Myocyte (in vitro differentiated cells): ENCODE measurements at places on chromosomes 1 and 21.

GRCh38 chr1:18341291-18342069, 139.2 kb upstream of the KLHDC7A start:
- DNase-seq = no peak

DNA sequence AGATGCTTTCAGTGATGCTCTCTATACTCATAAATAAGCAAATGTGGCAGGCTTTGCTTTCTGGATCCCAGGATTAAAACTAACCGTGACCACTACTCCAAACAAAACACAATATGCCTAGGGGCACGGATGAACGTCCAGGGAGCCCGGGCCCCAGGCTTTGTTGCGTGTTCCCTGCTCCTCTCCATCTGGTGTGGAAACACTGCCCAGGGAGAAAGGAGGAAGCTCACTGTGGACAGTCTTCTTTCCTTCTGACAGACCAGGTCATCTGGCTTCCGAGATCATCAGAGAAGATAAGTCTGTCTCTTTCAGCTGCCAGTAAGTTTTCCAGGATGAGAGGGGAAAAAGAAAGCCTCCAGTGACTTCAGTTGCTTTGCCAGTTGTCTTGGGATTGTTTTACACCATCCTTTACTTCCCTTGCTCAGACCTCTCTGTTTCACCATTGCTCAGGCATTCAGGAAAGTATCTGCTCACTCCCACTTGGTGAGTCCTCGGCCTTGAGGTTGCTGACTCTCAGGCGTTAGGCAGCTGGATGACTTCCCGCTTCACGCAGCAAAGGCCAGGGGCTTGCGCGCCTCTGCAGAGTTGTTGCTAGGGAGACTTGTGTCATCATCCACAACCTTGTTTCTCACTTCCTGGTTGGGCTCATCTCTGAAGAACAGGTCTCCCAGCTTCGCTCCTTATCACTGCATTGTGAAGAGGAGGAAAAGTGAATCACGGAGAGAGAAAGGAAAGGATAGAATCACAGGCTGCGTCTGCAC, 20.6 kb upstream of the PGD start:
- DNase-seq = no peak

GRCh38 chr1:6269720-6270400, 9.0 kb upstream of the GPR153 start:
- DNase-seq = no peak

DNA sequence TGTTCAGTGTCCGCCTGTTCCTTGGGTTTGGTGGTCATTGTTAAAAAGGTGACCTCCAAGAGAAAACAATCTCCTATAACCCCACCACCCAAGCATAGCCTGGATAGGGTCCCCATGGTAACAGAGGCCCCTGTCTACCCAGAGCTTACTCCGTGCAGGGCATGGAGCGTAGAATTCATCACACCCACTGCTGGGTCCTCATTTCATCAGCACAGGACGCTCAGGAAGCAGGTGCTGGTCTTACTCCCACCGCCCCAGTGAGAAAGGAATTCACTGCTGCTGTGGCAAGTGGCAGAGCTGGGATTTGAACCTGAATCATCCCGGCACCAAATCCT, 37.0 kb downstream of the ARHGEF10L start:
- DNase-seq = no peak

DNA sequence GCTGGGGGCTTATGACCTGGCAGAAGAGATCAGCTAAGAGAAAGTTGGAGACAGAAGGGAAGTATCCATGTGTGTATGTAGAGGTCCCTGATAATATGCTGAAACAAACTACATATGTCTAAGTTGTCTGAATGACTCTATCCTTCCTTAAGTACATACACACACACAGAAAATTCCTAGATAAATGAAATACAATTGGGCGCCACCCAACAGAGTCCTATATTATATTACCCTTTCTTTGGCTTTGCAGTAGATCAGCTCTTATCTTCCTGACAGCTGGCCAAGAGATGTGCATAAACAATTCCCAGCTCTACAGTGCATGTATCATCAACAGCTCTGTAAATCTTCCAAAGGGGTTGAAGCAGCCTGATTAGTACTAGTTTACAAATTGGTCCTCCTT, 40.1 kb downstream of the SORT1 start:
- no peak for DNase-seq

- no peak for DNase-seq
Observed at GRCh38 chr1:91221017-91221416, 183.6 kb downstream of the HFM1 start.

DNA sequence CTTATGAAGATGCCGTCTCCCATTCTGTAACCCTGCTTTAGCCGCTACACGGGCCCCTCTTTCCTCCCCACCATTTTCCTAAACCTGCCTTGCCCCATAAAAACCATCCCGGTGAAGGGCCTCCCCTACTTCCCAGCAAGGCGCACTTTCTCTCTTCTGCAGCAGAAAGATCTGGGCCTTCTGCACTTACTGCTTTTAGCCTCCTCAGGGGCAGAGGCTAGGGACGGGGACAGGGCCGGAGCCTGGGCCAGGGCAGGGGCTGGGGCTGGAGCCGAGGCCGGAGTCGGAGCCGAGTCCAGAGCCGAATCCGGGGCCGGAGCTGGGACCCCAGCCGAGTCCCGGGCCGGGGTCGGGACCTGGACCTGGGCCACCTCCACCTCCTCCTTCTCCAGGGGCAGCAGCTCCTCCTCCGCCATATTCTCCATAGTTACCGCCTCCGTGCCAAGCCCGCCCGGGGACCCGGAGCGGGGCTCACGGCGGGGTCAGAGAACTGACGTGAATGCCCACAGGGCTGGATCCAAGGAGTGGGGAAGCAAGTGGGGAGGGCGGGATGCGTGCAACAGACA, 382 bp downstream of the TRMT1L start:
- DNase-seq = no peak

GRCh38 chr1:57289781-57290180, 134.1 kb downstream of the DAB1 start:
- no peak for DNase-seq

- peak; percentile 90 for DNase-seq
Observed at GRCh38 chr1:228490120-228491078, 3.2 kb downstream of the RNF187 start.

GRCh38 chr1:1756661-1757421, 21.4 kb downstream of the NADK start:
- no peak for DNase-seq

DNA sequence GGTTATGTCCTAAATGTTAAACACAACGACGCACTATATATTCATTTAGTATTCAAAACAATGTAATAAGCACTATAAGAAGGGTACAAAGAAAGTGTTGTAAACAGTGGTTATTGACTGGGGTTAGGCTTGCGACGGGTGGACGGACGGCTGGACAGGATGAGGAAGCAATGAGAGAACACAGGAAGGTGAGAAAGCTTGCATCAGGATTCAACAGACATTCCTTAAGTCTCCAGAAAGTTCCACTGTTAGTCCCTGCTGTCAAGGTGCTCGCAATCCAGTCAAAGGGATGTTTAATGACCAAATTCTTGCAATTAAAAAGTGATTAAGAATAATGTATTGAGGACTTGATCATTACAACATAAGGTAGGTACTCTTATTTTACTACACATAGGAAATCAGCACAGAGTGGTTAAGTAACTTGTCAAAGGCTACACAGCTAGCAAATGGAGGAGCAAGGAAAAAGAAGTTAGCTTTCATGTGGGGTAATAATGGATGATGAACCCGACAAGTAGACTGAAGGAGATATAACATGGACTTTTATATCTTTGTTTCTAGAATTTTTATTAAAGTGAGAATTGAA, 994 bp upstream of the ACBD6 start:
- no peak for DNase-seq

GRCh38 chr1:2031546-2032540, 12.7 kb downstream of the GABRD start:
- DNase-seq = no peak

- no peak for DNase-seq
Observed at GRCh38 chr1:30253807-30254440, 469.5 kb downstream of the MATN1 start.

DNA sequence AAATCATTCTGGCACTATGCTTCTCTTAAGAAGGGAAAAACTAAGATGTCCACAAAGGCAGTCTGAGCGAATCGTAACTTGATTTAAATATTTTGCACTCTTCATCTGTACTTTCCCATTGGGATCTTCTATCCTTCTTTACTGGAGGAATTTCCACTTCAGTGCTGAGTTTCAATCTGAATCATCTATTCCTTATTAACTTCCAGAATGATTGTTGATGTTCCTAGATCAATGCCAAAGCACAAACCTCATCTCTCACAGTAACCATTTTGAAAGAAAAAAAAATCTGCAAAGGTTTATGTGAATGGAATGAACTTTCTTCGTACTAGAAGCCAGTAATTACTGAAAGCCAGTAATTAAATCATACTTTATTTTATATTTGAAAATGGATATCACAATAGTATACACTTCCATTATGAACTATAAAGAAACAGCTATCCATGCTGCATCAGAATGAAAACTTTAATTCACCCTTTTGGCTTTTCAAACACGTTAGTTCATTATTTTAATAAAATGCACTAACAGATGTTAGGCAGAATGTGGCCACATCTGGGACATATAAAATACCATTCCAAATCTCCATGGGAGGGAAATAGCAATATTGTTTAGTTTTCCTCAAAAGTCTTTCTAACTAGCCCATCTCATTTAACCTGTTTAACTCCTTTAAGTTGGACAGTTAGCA, 5.5 kb upstream of the RNF2 start:
- no peak for DNase-seq

- peak; percentile 49 for DNase-seq
Observed at GRCh38 chr1:185170291-185170848, 13.4 kb downstream of the SWT1 start.

GRCh38 chr1:117685936-117686806, 80.3 kb downstream of the TENT5C start:
- peak; percentile 64 for DNase-seq

- DNase-seq = peak; percentile 84
Observed at GRCh38 chr1:174968750-174969244, 30.9 kb upstream of the CACYBP start.

DNA sequence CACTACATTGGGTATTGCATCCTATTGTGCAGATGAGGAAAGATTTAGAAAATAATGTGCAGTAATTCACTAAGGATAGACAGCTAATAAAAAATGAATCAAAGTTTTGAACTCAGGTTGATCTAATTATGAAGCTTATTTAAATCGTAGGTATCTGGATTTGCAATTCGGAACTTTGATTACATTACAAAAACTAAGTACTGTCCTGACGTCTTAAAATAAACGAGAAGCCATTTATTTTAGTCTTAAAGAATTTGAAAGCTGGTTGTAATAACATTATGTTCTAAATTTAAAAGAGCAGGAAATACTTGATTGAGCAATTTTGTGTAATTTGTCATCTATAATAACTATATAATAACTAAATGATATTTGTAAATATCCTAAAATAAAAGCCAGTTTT, 235.9 kb downstream of the TPR start:
- DNase-seq = no peak

DNA sequence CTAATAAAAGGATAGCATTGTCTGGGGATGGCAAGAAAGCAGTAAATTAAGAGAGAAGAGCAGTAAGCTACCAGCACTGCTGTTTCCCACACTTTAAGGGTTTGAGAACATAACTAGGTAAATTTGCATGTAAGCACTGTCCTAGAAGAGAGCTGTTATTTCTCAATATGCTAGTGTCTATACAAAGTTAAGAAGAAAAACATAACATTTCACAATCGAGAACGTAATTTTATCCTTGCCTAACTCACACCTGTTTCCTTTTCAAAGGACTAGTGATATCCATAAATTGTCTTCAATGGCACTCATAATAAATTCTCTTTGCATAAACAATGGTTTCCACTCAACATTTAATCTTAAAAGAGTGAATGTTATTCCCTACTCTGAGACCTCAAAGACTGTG, 576.0 kb downstream of the PTBP2 start:
- no peak for DNase-seq

GRCh38 chr1:115833856-115834255, 7.1 kb downstream of the NHLH2 start:
- no peak for DNase-seq

- DNase-seq = no peak
Observed at GRCh38 chr21:14533499-14534428, 12.4 kb downstream of the SAMSN1 start.

DNA sequence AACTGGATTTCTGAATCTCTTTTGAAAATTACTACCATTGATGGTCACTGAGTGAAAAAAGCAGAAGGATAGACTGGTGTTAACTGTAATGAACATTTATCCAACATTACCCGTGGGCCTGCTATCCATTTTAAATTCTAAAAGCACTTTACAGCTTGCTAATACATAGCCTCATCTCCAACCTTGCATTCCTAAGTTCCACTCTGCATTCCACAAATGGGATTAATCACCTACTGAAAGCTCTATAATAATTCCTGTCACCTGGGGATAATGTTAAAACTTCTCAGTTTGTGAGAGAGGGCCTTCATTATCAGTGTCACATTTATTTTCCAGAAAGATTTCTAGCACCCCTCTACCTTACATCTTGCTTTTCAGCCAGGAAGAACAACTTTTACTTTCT, 38.2 kb downstream of the PTPRC start:
- no peak for DNase-seq

- DNase-seq = no peak
Observed at GRCh38 chr1:21669258-21670058, at the start of gene RAP1GAP. Gene RAP1GAP (minus strand): TSS chr1:21669357. CDS start chr1:21620032, 49,325 bp downstream.

DNA sequence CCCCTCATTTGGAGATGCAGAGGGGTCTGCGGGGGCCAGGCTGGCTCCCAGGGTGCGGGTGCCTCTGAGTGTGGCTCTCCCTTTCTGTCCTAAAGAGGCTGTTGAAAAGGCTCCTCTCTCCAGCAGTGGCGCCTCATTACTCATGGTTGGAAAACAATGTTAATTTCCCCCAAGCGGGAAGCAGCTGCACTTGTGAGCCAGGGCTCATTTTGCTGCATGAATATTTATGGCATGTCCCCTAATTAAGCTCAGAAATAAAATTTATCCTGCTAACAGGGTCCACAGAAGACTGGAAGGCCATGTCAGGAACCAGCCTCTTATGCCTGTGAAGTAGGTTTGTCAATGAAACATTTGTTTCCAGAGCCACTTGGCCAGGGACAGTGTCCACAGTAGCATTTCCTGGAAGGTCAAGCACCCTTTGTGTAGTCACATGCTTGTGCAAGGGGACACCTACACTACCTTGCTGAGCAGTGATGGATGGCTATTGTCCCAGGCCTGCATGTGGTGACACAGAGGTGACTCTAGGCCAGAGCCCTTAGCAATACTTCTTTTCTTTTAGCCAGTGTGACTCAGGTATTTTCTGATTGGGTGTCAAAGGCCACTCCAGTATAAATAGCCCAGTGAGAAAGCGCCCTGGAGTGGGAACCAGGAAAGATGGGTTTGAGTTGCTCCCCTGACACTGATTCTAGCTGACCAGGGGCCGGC, 259.0 kb downstream of the FOXD2 start:
- no peak for DNase-seq

- DNase-seq = peak; percentile 4
Observed at GRCh38 chr1:171563675-171564074, 58.4 kb upstream of the MYOCOS start.

DNA sequence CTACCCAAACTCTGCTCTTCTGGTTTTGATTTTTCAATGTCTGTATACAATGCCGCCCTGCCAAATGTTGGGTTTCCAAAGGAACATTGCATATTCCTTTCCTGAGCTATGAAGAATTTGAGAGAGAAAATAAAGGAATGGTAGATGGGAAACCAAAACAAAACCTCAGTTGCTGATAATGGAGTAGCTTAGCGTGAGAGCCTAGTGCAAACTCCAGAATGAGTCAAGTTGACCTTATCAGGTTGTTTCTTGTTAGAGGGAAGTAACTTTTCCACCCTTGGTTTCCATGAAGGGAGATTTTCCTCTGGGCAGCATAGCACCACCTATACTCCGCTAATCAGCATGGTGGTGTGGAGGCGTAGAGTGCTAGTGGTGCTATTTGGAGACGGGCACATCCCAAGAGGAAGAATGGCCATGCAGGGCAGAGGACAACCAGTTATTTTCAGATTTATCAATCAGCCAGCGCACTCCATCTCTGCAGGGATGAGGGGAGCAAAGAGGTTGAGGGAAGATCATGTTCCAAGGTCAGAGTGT, 51.6 kb downstream of the BACH1 start:
- DNase-seq = no peak
